ENCODE measurements at places on chromosomes 5 and 9.

GRCh38 chr9:130663977-130664250 is 480 bp upstream of the PRDM12 start:
- no peak for DNase-seq

DNA sequence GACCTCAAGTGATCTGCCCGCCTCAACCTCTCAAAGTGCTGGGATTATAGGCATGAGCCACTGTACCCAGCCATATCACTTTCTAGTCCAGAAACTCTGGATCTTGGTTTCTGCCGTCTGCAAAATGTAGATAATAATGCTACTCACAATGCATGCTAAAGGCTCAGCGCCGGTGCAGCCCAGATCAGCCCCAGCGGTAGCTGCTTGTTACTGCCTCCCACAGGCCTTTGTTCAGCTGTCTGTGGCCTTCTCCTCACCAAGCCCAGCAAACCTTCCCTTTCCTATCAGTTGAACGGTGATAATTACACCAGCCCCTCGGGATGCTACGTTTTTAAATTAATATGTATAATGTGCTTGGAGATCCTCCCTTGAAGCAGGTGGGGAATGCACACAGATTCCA is 26.2 kb upstream of the MSX2 start:
- no peak for DNase-seq

- no peak for DNase-seq
Observed at GRCh38 chr5:110439296-110439695, 287.2 kb downstream of the TMEM232 start.

- no peak for DNase-seq
Observed at GRCh38 chr9:114126247-114127060, 27.4 kb upstream of the KIF12 start.

DNA sequence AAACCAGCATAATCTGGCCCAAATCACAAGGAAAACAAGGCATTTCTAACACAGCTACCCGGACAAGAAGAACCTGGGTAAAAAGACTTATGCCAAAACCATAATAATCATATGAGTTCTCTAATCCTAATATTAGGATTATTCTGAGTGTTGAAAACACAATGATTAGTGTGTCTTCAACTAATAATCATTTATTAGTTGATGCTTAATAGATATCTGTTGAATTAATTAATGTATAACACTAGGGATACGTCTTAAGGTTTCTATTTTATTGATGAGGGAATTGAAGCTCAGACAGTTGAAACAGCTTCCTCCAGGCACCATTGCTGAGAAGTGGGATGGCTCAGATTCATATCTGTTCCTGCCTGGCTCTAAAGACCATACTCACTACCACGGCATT is 112.2 kb downstream of the DOCK2 start:
- DNase-seq: no peak

- DNase-seq: no peak
Observed at GRCh38 chr5:113224605-113225065, 210.2 kb downstream of the TSSK1B start.

GRCh38 chr5:76415855-76416254 is 12.8 kb downstream of the IQGAP2 start:
- no peak for DNase-seq

GRCh38 chr5:39902626-39903025 is 477.8 kb upstream of the DAB2 start:
- no peak for DNase-seq

DNA sequence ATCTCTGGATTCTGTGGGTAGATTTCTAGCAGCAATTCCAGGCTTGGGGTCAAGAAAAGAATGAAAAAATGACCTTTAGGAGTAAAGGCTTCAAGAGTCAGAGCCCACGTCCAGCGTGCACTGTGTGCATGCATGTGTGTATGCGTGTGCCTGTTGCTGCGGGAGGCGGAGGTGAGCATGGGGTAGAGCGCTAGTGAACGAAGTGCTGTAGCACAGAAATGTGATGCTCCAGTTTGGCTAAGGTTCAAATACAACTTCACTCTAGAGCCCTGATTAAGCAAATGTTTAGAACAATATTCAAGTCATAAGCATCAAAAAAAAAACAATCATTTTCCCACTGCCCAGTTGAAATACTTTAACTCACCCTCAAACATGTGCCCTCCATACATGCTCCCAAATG is 403.9 kb downstream of the ZNF608 start:
- no peak for DNase-seq

GRCh38 chr5:178356431-178356872 is 123.8 kb upstream of the PHYKPL start:
- no peak for DNase-seq

DNA sequence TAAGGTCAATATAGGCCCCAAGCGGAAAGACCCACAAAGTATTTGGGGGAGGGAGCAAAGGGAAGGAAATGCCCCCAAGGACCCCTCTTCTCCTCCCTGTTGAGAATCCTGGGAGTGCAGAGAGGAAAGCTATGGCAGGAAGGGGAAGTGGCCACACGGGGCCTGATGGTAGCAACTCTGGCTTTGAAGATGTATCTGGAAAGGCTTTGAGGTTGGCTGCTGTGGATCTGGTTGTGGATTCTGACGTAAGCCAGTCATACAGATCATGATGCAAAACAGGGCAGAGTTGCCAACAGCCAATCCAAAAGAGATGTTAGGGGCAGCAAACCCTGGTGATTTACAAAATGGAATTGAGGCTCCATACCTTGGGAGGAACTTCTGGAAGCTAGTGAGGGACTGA is 108.8 kb downstream of the PRKACG start:
- no peak for DNase-seq

DNA sequence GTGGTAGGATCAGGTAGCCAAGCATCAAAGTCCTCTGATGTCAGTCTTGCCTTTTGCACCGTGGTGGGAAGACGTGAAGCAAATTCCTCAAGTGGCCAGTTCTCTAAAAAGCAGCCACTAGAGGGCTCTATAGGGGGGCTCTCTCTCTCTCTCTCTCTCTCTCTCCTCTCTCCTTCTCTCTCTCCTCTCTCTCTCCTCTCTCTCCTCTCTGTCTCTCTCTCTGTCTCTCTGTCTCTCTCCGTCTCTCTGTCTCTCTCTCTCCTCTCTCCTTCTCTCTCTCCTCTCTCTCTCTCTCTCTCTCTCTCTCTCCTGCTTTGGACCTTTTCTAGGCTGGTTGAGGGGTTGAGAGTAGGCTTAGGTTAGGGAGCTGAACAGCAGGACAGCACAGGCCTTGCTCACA is 13.9 kb upstream of the OSMR start:
- peak; percentile 47 for DNase-seq

DNA sequence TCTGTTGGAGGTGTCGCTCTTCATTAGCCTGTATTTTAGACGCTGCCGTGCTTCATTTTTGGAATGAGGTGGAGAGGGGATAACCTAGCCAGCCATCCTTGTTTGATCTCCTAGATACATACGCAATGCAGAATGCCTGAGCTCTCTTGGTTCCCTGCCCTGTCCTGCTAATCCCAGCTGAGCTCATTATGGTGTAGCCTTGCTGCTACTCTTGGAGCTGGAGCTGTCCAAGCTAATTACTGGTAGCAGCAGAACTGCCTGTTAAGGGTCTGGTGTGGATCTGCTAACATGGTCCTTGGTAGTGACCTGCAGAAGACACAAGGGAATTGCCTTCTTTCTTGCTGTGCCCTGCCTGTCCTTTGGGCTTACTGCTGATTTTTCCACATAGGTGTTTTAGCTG is 207.9 kb downstream of the CNTLN start:
- DNase-seq: no peak

DNA sequence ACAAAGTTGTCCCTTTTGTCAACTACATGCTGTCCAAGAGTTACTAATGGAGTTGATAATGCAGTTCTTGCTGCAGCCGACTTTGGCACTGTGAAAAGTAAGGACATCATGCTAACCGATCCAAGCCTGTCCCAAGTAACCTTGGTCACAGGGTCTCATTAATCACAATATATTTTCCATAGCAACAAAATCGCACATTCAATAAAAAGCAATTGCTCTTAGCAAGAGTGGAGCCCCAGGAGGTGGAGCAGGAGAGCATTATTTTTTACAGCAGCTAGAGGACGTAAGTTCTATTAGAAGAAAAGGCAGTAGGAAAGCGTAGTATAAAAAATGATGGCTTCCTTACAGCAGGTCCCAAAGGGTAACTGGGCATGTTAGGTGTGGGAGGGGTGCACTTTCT is 570.3 kb downstream of the EBF1 start:
- no peak for DNase-seq

DNA sequence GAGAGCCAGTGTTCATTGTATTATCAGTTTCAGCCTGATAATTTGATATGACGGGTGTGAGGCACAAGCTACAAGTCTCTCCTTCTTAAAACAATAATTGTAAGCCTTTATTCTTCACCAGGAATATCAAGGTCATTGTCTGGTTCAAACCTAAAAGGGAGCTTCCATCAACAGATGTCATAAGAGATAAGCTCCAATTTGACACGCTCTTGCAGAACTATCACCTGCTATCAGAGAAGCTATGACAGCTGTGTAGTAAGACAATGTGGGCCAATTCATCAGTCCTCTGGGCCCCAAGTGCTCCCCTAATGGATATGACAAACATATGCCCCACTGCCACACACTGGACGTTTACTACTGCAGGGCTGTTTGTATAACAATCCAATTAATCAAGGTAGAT is 1010.2 kb upstream of the DMAC1 start:
- no peak for DNase-seq

DNA sequence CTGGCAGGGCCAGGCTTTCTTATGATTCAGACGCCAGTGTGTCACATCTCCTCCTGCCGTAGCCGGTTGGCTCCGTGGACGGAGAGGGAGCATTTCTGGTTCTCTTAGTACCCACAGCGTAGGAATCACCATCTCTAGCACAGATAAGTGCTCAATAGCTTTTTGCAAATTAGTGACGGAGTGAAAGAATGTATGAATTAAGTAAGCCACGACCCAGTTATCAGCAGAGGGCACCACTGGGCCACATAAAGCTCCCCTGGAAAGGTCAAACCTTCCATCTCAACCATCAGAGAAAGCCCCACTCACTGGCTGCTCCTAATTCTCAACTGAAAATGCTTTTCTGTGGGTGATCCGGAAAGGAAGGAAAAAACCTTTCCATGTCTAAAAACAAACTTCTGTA is 317.0 kb upstream of the ADCY2 start:
- DNase-seq: no peak
